Cortex of kidney (tissue), 1 donor: ENCODE measurements at places on chromosomes 3 and 15.

DNA sequence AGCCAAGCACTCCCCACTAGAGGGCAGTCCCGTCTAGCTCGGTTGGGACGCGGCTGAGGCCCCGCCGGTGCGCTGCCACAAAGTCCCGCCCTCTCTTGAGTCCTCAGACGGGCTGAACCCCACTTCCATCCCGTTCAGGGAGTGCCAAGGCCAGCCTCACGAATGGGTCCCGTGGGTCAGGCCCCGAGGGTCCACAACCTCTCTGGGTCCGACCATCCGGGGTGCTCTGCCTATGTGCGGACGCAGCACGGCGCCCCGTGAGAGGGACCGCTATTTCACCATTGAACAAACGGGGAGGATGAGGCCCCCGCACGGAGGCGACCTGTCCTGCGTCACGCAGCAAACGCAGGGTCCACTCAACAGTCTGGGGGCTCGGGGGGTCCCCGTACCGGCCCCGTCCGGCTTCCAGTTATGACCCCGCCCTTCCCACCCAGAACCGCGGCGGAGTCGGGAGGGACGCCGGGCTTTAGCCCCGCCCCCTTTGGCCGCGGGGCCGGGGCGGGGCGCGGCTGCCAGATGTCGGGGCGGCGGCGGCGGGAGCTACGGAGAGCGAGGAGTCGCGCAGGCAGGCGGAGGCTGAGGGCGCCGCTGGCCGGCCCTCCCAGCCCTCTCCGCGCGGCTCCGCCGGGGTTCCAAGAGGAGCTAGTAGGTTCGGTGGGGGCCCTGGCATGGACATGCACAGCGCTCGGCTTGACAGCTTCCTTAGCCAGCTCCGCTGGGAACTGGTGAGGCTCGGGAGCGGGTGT lies at the start of gene INKA1:
INKA1 (plus strand) TSS at position 543 of the 746 bp plus-strand sequence; CDS start at position 675, 132 bp downstream.
- no peak for DNase-seq

- DNase-seq = no peak
Measured at GRCh38 chr15:33584797-33585196, 274.0 kb downstream of the RYR3 start.

DNA sequence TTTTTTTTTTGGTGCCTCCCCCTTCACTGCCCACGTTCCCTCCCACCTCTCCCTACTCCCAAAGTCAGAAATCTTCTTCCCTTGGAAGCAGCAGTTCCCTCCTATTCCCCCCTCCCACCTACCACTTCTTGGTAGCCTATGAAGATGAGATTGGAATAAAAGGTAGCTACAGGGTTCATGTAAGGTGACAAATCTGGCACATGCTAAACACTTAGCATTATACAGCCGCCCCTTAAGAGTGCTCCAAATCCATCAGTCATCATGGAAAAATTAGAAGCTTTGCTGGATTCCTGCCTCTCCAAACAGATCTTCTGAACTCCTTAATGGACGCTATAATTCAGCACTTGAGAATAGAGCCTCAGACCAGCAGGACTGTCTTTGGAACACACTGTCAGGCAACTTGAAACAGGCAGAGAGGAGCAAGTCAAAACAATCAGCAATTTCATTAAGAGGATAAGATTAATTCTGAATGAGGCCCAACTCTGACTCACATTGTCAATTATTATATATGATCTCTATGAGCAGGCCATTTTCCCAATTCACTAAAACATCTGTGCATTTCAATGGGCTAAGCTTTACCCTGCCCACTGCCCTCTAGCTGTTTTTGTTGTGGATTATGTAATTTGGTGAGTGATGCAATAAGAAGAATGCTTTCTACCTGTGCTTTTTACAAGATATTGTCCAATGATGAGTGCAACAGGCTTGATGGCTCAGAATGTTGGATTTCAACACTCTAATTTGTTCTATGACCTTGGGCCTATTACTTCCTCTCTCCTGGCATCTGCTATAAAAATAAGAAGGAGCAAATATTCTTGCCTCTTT lies 34.6 kb upstream of the SPRED1 start:
- no peak for DNase-seq

DNA sequence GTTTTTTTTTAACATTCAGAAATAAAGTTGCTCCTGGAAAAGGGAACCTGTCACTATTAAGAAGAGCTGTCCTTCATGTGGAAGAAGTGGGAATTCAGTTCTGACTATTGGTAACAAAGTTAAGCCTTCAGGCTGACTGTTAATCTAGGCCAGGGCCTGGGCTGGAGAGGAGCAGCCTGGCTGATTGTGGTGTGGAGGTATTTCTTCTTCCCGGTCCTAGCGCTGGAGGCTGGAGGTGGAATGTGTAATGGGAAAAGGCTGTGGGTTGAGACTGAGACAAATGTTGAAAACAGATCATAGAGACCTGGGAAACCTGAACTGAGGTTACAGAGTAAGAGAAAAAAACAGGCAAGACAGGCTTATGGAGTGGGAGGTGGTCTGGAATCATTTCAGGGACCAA lies 23.8 kb upstream of the SH3BP5 start:
- DNase-seq = no peak

DNA sequence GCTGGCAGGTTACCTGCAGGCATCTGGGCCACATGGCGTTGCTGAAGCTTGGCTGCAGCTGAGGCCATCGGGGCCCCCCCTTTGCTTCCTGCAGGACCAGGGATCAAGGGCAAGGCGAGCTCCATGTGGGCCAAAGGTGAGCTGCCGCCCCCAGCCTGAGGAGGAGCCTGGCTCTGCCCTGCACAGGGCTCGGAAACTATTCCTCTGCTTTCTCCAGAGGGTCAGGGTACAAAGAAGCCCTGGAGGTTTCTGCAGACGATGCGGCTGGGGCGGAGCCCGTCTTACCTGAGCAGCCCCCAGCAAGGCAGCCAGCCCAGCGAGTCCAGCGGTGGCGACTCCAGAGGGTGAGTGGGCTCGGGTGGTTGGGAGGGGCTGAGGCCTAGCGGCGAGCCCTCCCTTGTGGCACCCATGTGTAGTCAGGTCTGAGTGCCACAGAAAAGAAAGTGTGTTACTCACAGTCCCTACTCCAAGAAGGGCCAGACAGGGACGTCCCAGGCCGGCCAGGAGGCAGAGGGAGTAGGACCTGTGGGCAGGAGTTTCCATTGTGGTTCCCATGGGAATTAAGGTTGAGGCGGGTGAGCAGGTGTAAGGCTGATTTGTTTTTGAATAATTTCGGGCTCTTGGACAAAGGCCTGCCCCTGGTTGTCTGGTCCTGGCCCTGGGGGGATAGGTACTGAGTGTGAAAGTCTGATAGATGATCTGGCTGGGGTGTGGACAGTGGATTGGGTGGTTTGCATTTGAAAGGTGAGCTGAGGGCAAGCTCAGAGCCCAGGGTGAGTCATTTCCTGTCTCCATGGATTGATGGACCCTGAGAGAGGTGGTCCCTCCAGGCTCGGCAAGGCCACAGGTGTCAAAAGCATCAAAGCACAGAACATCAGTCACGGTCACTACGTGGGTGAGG lies 25.4 kb downstream of the CFAP100 start:
- DNase-seq = no peak

- DNase-seq = no peak
Measured at GRCh38 chr3:183312433-183312832, 59.4 kb downstream of the B3GNT5 start.

GRCh38 chr15:62449638-62450037 lies 284.6 kb upstream of the C2CD4B start:
- DNase-seq = no peak

GRCh38 chr3:41053220-41053619 lies 146.1 kb upstream of the CTNNB1 start:
- no peak for DNase-seq
